ENCODE measurements at places on chromosomes 7 and 10.

GRCh38 chr7:6020371-6021286 lies 10.5 kb upstream of the ANKRD61 start:
- DNase-seq = no peak

DNA sequence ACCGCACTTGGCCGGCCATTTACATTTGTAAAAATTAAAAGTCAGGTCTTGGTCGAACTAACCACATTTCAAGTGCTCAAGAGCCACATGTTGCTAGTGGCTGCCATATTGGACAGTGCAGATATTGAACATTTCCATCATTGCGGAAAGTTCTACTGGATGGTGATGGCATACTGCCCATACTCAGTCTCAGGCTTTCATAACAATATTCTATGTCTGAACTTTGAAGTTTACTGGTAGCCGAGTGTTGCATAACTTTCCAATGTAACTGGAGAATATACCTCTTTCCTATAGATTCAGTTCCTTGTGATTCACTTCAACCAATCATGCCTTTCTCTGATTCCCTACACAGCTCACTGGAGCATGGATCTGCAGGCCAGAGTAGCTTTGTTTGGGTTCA lies 43.7 kb downstream of the PSMC2 start:
- no peak for DNase-seq

DNA sequence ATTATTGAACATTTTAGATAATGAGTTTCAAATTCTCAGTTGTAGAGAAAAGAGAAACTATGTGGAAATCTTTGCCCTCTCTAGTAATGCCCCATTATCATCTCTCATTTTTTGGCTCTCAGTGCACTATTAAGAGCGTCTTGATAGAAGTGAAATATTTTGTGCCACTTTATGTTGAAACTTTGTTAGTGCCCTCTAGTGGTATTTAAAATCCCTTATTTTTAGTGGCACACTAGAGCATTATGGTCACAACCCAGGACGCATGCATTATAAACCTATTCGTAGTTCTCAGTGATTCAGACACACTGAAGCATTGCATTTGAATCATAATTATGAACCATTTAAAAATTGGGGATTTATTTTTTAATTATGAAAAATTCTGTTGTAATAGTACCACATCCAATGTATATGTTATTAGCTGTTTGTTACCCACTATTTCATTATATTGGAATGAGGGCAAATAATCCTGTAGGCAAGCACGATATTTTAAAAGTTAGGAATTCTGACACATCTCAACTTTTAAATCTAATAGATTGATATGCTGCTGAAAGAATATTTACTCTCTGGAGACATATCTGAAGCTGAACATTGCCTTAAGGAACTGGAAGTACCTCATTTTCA lies 21.9 kb downstream of the PDCD4 start:
- DNase-seq = no peak

DNA sequence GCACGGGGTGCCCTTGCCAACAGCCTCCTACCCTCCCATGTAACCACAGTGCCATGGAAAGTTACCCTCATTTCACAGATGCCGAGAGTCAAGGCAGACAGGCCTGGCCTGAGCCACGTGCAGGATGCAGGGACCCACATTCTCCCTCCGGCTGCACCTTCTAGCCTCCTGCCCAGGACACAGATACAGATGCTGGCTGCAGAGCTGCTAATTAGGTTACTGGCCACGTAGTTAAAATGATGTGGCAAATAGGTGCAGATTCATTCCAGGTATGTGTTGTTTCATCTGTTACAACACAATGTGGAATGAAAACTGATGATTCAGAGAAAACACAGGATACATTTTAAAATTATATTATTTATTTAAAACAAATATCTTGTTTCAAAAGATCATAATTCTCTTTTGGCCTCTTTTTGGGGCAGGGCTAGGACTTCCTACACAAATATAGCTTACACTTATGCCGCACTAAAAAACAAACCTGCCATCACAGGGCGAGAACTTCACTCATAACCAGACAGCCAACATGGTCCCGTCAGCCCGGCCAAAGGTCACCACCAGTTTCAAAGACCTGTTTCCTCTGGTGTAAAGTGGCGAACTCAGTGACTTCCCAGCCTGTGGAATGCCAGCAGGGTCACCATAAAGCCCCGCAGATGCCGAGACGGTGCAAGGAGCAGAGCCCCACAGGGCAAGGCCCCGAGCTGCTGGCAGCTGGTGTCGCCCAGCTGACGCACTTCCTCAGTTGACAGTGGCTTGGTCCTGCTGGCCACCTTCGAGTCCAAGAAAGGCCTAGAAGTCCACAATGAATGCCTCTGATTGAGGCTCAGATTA lies 83.5 kb downstream of the TNS3 start:
- DNase-seq = no peak

DNA sequence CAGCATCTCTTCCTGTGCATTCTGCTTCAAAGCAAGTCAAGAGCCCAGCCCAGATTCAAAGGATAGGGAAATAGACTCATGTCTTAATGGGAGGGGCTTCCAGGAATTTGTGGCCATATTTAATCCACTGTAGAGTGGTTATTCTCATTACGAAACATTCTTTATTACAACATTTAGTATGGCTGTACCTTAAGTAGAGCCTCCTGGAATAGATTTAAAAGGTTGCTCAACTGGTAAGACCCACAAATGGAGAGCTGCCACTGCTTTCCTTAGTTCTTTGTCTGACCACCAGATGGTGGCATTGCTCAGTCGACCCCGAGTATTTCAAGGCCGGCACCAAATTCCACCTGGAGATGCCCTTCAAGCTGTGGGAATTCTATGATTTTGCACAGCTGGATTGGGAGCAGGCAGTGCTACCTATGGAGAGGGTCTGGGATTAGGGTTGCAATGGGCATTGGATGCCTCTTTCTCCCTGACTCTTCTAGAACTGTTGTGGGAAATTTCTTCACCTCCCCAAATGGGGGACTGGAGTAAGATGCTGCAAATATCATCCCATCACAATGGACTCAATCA lies 102.2 kb downstream of the RBM20 start:
- DNase-seq = peak; percentile 66

DNA sequence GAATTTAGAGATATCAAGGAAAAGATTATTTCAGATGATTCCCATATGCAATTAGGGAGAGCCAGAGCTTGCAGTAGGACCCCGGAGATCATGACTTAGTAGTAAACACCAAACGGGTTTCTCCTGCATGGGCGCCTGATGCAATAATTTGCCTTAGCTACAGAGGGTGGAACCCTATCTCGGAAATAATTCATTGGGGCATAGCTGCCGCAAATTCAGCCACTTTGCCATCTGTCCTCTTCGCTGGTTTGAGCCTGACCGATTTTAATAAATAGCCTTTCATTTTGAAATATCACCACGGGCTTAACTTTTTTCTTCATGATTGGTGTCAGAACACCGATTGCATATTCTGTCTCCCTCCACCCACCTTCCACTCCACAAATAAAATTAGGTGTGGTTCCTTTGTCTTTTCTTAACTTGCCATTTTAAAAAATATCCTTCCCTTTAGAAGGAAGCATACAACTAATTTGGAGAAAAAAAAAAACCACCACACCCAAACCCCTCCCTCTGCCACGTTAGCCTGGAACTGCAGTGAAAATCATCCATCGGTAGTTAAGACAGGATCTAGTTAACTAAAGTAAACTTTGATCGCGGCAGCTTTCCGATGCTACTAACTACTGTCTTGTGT lies 1.4 kb downstream of the GARS1 start:
- peak; percentile 43 for DNase-seq

- DNase-seq = no peak
Measured at GRCh38 chr10:72800741-72801092, 92.8 kb upstream of the OIT3 start.

DNA sequence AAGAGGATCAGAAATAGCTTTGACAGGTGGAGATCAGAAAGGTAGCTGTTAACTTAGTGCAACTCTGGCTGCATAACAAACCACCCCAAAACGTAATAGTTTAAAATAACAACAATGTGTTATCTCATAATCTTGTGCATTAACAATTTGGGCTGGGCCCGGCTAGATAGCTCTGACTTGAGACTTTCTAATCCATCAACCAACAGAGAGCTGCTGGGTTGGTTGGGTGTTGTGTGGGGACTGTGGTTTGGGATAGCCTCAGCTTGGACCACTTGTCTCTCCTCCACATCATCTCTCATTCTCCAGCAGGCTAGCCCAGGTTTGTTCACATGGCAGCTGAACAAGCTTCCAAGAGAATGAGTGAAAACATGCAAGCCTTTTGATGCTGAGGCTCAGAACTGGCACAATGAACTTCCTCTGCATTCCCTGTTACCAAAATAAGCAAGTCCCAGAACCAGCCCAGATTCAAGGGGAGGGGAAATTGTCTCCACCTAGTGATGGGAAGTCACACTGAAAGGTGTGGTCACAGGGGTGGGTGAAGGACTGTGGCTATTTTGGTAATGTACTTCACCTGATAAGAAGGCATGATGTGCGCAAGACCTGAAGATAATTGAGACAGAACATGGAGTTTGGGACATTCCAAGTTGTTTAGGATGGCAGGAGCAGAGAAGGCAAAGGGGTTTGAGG lies 20.4 kb upstream of the ASAH2 start:
- DNase-seq = no peak

DNA sequence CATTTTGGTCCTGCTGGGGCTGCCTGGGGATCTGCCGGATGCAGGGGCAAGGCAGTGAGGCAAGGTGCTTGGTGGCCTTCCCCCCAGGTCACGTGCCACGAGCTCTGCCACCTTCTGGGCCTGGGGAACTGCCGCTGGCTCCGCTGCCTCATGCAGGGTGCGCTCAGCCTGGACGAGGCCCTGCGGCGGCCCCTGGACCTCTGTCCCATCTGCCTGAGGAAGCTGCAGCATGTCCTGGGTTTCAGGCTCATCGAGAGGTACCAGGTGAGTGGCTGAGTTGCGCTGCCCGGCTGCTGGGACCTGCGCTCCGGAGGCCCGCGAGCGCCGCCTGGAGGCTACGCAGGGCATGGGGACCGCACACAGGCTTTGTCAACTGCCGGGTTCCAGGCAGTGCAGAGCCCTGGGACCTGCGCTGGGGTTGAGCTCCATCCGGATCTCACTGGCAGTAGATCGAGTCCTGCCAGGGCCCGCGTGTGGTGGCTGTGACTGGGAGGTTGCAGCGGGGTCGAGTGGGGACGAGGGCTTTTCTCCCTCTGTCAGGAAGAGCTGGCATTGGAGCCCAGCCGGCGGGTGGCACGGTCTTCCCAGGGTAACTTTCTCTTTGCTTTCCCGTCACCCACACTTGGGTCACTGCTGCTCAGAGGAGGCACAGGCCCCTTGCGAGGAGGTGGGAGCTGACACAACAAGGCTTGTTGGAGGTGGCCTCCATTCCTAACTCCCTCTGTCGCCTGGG lies 21.7 kb downstream of the AMZ1 start:
- peak; percentile 95 for DNase-seq

DNA sequence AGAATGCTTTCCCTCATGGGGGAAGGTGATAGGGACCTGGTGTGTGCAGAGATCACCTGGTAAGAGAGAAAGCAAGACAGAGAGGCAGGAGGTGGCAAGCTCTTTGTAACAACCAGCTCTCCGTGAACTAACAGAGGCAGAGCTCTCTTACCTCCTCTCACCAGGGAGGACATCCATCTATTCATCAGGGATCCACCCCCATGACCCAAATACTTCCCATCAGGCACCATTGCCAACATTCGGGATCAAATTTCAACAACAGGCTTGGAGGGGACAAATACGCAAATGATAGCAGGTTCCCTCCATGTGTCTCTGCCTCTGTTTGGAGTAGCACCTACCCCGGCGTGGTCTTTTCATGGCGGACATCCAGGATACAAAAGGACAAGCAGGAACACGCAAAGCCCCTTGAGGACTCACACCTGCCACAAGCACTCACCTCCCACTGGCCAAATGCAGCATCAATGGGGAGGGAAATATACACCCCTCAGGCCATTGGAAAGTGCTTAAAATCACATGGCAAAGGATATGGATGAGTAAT lies 431.2 kb upstream of the AUTS2 start:
- DNase-seq = no peak

GRCh38 chr7:88458279-88458678 lies 151.6 kb upstream of the STEAP4 start:
- DNase-seq = no peak

GRCh38 chr10:69505636-69506318 lies 54.5 kb downstream of the TSPAN15 start:
- DNase-seq = no peak

- no peak for DNase-seq
Measured at GRCh38 chr10:43153901-43154300, 15.7 kb downstream of the CSGALNACT2 start.

- DNase-seq = no peak
Measured at GRCh38 chr10:10849306-10849705, 168.4 kb upstream of the CELF2 start.

DNA sequence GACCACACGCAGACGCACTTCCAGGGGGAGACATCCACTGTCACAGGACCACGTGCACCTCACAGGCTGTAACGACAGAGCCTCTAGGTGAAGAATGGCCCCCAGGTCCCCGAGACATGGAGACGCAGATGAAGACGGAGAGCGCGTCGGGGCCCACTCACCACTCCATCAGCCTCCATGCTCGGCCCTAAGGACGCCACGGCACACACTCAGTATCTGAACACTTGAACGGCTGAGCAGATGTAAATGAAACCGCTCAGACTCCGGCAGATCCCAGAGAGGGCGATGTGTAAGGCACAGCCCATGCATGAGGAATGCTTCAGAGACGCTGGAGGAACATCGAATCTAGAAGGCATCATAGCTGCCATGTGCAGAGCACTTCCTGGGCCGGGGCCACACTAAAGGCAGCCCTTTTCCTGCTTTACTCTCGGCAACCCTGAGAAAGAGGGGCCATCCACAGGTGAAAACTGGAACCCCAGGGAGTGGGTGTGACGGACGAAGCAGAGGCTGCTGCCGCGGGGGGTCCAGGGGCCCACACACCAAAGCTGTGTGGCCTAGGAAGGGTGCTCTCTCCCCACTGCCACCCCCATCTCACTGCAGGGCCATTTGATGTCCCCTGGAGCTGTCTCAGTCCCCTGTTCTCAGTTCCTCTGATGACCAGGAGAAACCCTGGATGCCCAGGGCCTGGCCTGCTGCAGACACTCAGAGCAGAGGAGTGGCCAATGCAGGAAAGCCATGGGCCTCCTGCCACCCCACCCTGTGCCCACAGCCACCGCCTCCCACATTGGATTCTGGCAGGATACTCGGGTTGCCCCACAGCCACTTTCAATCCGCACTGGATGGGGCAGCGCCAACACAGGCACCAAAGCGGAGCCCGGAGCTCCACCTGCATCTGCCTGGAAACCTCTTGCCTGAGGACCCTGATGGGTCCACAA lies 253.8 kb downstream of the MAD1L1 start:
- no peak for DNase-seq

GRCh38 chr7:155530601-155531000 lies 15.8 kb downstream of the CNPY1 start:
- DNase-seq = no peak

DNA sequence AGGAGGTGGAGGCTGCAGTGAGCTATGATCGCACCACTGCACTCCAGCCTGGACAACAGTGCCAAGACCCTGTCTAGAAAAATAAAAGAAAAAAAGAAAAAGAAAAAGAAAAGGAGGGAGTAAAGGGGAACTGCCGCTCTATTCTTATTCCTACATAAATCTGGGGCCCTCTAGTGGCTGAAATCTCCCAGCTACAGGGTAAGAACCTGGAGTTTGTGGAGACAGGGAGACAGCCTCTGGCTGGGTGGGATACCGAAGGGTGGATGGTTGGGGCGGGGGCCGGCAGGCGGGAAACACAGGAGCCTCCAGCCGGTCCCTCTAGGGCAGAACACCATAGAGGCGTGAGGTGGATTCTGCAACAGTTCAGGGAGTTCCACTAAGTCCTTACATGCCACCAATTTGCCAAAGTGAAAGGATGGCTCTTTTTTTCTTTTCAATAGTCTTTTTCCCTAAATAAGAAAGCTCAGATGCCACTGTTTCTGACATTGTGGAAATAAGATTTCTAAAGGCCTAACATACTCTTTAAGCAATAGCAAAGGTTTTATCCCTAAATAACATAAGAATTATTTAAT lies 117.3 kb downstream of the SVIL start:
- DNase-seq = no peak

All from upper lobe of left lung (tissue), 6 donors.